ENCODE measurements at places on chromosomes 6 and 20. TPM values are rescaled to one million over a fixed set of nuclear protein-coding genes. Genes with fewer than 3 reads are reported as not detected.
A peak's percentile ranks its signal among the peaks of the same experiment; 100 is the strongest.

COL9A1 gene
- not detected for total RNA-seq

PDE7B gene
- total RNA-seq = 1.5 TPM

TLDC2 gene
- not detected for total RNA-seq

GRCh38 chr6:66245231-66245630, 538.2 kb upstream of the EYS start:
- DNase-seq = no peak

GRCh38 chr6:5622276-5623005, 361.1 kb downstream of the FARS2 start:
- no peak for DNase-seq

DNA sequence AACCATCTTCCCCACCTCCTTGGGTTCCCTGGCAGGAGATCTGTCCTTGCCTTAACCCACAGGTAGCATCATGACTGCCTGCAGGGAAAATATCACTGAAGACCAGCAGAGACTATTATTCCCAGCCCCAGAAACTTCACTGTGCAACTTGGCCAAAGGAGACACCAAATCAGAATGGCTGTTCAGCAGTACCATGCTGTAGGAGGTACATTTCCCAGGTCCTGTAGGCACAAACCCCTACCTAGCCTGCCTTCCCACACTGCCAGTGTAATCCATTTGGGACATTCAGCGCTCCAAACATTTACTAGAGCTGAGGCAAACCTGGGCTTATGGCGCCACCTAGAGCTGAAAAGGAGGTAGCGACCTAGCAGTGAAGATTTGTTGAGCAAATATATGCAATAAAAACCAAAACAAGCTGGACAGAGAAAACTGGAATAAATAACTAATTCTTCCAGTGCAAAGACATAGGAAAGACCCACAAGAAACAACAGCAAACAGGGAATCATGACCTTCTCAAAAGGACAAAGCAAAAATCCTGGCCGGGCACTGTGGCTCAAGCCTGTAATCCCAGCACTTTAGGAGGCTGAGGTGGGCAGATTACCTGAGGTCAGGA, 60.3 kb downstream of the VTA1 start:
- DNase-seq = peak; percentile 54

DNA sequence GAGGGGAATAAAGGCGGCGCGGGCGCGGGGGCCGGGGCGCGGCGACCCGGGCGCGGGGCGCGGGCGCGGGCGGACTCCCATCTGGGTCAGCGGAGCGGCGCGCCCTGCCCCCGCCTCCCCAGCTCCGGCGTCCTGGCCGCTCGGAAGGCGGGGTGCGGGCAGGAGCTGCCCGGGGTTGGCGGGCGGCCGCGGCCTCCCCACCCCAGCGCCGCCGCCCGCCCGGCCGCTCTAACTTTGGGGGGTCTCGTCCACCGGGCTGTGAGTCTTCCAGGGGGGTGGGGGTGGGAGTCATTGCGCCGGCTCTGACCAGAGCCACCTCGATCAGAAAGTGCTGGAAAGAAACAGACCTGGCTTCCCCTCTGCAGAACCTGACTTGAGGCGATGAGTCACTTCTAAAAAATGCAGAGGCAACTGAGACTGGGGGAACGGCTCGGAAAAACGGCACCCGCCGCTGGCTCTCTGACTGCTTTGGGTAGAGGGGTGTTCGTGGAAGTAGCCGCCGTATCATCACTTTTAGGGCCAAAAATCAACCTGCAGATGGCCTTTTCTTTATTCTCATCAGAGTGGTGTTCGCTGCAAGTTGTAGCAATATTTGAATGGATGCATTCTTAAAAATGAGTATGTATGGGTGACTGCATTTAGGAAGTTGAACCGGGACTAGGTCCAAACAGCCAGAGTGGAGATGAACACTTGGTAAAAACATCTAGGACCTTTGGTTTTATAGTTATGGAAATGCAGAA, 667 bp downstream of the CAP2 start:
- peak; percentile 83 for DNase-seq

DNA sequence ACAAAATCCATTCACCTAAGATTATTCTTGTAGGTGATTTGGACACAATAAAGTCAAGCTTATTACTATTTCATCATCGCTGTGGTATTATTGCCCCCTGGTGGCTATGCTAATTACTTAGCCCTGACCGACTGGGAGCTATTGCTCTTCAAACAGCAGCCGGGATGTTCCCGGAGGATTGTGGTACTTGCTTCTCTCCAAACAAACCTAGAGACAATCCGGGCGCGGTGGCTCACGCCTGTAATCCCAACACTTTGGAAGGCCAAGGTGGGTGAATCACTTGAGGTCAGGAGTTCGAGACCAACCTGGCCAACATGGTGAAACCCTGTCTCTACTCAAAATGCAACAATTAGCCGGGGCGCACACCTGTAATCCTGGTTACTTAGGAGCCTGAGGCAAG, 15.4 kb upstream of the STMND1 start:
- peak; percentile 69 for DNase-seq

- peak; percentile 94 for DNase-seq
Measured at GRCh38 chr20:45336530-45337366, 11.5 kb downstream of the SDC4 start.

- DNase-seq = no peak
Measured at GRCh38 chr6:9126878-9127560, 691.7 kb upstream of the SLC35B3 start.

DNA sequence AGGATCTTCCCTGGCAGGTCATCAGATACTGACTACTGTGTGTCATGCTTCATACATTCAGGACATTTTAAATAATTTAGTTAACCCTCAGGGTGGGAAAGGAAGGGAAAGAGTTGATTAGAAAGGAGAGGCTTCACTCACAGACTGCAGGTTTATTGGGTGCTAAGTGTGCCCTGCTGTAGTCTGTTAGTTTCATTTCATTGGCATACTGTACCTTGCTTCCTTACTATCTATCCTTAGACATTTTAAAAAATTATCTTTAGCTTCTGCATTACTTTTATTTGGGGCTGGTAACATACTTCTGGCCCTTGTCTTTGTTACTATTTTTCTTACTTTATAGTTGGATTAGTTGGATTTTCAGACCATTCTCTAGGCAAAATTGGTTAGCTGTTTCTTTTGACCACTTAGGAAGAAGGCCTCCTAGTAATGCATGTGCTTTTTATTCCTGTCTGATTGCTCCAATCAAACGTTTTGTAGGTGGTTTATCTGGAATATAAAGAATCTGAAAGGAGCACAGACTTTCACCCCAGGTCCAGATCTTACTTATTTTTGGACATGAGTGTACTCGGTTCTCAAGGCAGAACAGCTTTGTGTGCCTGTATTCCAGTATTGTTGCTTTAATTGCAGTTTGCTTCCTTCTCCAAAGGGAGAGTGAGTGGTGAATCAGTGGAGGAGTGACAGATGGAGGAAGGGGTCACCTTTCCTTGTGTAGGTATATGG, 82.7 kb upstream of the PRDM1 start:
- no peak for DNase-seq

DNA sequence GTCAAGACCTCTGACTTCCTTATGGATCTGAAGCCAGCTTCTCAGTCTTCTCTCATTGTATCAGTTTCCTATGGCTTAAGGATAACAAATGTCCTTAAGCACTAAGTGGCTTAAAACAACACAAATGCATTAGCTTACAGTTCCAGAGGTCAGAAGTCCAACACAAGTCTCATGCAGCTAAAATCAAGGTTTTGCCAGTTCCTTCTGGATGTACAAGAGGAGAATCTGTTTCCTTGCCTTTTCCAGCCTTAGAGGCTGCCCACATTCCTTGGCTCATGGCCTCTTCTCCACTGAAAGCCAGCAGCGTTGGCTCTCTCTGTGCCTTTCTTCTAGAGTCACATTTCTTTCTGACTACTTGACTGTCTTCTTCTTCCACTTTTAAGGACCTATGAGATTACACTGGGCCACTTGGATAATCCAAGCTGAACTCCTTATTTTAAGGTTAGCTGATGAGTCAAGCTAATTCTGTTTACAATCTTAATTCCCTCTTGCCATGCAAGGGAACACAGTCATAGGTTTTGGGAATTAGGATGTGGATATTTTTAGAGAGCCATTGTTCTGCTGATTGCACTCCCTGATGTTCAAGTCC, 179.0 kb downstream of the BCAS1 start:
- peak; percentile 66 for DNase-seq

DNA sequence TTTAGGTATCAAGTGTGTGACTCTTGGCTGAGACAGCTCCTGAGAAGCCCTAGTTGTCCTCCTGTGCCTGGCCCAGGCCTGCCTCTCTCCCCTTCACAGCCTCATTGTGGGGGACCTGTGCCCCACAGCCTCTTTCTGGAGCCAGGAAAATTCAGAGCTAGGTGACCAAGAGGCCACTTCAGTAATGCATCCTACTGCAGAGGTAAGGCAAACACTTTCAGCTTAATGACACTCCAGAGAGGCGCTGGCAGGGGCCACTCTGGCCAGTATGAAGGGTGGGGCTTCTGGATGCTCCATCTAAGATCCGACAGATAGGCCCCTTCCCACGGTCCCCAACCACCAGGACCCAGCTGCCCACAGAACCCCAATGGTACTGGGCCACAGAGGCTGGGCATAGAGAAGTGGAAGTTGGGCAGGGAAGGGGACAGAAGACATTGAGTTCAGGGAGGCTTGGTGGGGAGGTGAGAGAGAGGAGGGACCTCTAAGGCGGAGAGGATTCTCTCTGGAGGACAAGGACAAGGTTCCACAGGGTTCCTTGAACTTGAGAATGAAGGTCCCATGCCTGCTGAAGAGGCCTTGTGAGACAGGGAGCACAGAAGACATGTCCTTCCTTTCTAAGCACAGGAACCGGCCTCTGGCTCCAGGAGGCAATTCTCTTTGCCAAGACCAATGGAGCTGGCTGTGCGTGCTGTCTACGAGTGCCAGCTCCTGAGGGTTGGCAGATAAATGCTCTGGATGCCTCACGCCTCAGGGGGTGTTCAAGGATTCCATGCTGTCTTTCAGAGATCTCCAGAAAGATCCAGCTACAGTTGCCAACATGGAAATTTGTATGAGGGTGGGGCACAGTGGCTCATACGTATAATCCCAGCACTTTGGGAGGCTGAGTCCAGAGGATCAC, 46.4 kb upstream of the TGM2 start:
- DNase-seq = no peak

- DNase-seq = peak; percentile 89
Measured at GRCh38 chr6:133833949-133834359, 55.0 kb upstream of the TCF21 start.
